ENCODE measurements at places on chromosomes 7 and 10.

GRCh38 chr7:2163600-2164555 lies 68.9 kb downstream of the MAD1L1 start:
- peaks cover 5% of the 10 kb centered on the region for H3K36me3 ChIP-seq
- H3K27ac ChIP-seq, result no peak overlapping the region
- no peaks in the 10 kb centered on the region for H3K27me3 ChIP-seq
- peaks cover 7% of the 10 kb centered on the region for H3K4me1 ChIP-seq

GRCh38 chr7:151411551-151411950 lies 1.7 kb upstream of the WDR86 start:
- H3K4me1 ChIP-seq, result peaks cover 37% of the 10 kb centered on the region
- H3K36me3 ChIP-seq, result peaks cover 45% of the 10 kb centered on the region
- H3K27ac ChIP-seq, result peak overlapping the region; percentile 93
- DNase-seq, result no peak
- peak overlapping the region; percentile 73 for H3K4me3 ChIP-seq

DNA sequence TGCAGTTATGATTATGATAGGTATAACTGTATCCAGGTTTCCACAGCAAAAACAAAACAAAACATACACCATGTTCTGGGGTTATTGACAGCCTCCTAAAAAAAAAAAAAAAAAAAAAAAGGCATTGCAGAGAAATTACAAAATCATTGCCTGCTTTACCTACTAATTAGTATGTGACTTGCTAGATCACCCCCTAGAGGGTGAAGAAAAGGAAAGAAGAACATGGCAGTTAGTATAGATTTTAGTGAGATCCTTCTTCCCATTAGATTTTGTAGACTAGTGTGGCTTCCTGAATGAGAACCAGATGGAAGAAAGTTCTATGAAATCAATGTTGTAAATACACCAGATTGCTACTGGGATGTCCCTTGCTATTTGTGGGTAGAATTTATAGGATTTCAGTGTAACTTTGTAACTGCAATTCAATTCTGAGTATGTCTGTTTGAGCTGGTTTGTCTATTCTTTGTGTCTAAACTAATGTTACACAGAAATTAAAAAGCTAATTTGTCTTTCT lies 24.0 kb upstream of the AGBL3 start:
- peaks cover 25% of the 10 kb centered on the region for H3K27me3 ChIP-seq
- DNase-seq, result no peak
- H3K4me1 ChIP-seq, result no peaks in the 10 kb centered on the region
- H3K4me3 ChIP-seq, result no peak overlapping the region
- H3K27ac ChIP-seq, result no peak overlapping the region

GRCh38 chr7:45863715-45864114 lies 9.2 kb downstream of the CCDC201 start:
- H3K27ac ChIP-seq, result no peak overlapping the region
- H3K4me1 ChIP-seq, result no peaks in the 10 kb centered on the region
- no peak overlapping the region for H3K4me3 ChIP-seq
- H3K27me3 ChIP-seq, result peaks cover 29% of the 10 kb centered on the region
- no peaks in the 10 kb centered on the region for H3K36me3 ChIP-seq

DNA sequence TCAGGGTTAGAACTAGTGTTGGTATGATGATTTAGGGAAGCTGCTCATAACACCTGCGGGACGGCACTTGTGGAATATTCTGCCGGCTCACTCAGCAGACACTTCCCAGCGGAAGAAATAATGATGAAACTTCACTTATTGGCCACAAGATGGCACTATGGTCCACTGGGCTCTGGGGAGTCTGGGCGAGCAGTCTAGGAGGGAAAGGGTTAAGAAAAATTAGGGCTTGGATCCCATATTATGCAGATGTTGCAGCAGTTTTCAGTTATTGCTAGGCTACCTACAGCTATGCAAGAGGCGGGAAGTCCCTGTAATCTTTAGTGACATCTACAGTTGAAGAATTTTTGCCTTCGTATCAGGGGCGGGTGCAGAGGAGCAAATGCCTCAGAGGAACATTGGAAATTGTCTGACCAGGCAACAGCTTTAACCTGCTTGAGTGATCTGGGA lies 238.7 kb upstream of the PRSS58 start:
- no peak for DNase-seq
- peaks cover 8% of the 10 kb centered on the region for H3K27me3 ChIP-seq
- H3K36me3 ChIP-seq, result peaks cover 3% of the 10 kb centered on the region
- H3K27ac ChIP-seq, result no peak overlapping the region
- peak overlapping the region; percentile 36 for H3K4me3 ChIP-seq

DNA sequence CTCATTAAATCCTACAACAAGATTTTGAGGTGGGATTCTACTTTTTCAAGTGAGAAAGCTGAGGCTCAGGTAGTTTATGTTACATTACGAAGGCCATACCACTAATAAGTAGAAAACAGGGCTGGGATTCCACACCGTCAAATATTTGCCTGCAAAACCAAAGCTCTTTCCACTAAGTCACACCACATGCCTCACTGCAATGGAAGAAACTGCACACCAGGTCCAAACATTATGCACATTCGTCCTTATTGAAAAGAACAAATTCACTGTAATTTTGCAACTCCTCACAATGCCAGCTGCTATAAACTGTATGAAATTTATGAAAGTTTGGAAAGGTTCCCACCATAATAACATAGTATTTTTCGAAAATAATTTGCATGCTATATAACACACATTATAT lies 66.5 kb downstream of the DGKB start:
- no peak overlapping the region for H3K27ac ChIP-seq
- DNase-seq, result no peak
- no peak overlapping the region for H3K4me3 ChIP-seq
- no peaks in the 10 kb centered on the region for H3K27me3 ChIP-seq

DNA sequence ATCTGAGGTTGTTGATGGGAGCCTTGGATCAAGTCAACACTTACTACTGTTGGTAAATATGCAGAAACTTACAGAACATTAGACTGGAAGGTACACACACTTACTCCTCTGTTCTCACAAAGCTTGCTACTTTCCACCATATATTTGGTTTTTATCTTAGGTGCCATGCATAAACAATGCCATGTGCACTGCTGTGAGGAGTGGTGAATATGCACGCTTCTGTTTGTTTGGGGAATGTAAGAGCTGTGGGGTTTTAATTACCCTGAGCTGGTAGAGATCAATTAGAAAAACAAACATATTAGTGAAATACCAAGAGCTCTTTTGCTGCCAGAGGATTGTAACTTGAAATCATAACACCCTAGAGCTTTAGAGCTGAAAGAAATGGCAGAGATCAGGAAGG lies 79.8 kb upstream of the ARID5B start:
- H3K27me3 ChIP-seq, result no peaks in the 10 kb centered on the region
- no peak overlapping the region for H3K27ac ChIP-seq
- DNase-seq, result no peak
- no peaks in the 10 kb centered on the region for H3K4me1 ChIP-seq

- peak overlapping the region; percentile 46 for H3K4me3 ChIP-seq
- no peak for DNase-seq
- H3K36me3 ChIP-seq, result no peaks in the 10 kb centered on the region
- H3K27me3 ChIP-seq, result no peaks in the 10 kb centered on the region
- H3K27ac ChIP-seq, result peak overlapping the region; percentile 92
These were observed 63.3 kb upstream of the PRSS1 start for GRCh38 chr7:142685877-142686508.

DNA sequence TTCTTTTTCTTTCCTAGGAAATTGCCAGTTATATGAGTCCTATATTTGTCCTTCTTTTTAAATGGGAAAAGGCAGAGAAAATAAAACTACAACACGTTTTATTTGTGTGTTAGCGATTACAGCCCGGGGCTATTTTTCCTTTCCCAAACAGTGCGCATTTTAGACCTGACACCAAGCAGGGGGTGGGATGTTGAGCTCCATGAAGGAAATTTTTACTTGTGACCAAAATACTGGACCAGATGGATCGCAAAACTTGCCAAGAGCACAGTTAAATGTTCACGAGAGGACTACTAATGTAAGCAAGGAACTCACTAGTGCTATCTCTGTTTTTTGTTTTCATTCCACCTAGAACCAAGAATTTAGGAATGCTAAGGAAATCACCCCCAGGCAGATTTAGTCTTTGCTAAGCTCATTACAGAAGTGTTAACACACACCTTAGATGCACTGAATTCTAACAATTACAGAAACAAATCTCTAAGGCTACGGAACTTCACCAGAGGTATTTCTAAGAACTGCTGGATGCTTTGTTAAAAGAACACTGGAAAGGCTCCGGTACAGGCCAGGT lies 114.8 kb downstream of the JAZF1 start:
- DNase-seq, result no peak
- no peaks in the 10 kb centered on the region for H3K36me3 ChIP-seq
- no peaks in the 10 kb centered on the region for H3K27me3 ChIP-seq
- H3K4me1 ChIP-seq, result peaks cover 21% of the 10 kb centered on the region

- H3K27me3 ChIP-seq, result no peaks in the 10 kb centered on the region
- no peak overlapping the region for H3K4me3 ChIP-seq
- DNase-seq, result no peak
- H3K4me1 ChIP-seq, result peaks cover 33% of the 10 kb centered on the region
- peaks cover 11% of the 10 kb centered on the region for H3K36me3 ChIP-seq
These were observed 9.7 kb upstream of the PURB start for GRCh38 chr7:44894888-44895580.

GRCh38 chr7:43038254-43038653 lies 74.2 kb upstream of the HECW1 start:
- DNase-seq, result no peak
- H3K36me3 ChIP-seq, result peaks cover 3% of the 10 kb centered on the region
- H3K4me1 ChIP-seq, result no peaks in the 10 kb centered on the region
- no peak overlapping the region for H3K27ac ChIP-seq

Measured in effector memory CD8-positive, alpha-beta T cell (primary cell).